ENCODE measurements at places on chromosomes 11 and 22. TPM values are rescaled to one million over a fixed set of nuclear protein-coding genes. Genes with fewer than 3 reads are reported as not detected.

The FGF19 gene
- total RNA-seq: not detected

The IL17REL gene
- not detected for total RNA-seq

The SCGB1A1 gene
- not detected for total RNA-seq

The OR5B2 gene
- total RNA-seq: not detected

The OOSP4B gene
- total RNA-seq: not detected

The ARHGEF17 gene
- total RNA-seq: 13.0 TPM

The ELP4 gene
- 12.6 TPM for total RNA-seq

The CENPM gene
- 1.2 TPM for total RNA-seq

The OR52I2 gene
- total RNA-seq: not detected

The HEPHL1 gene
- 10.3 TPM for total RNA-seq

The OR2AT4 gene
- total RNA-seq: not detected

The OR51L1 gene
- total RNA-seq: not detected

The MS4A4A gene
- not detected for total RNA-seq

The FREY1 gene
- total RNA-seq: 1.4 TPM

The PARVB gene
- total RNA-seq: 17.9 TPM

The MS4A15 gene
- not detected for total RNA-seq

The DRICH1 gene
- total RNA-seq: not detected

The TMEM151A gene
- total RNA-seq: under 0.01 TPM

The SDHD gene
- total RNA-seq: 215 TPM

The POU2AF2 gene
- total RNA-seq: not detected

The PRG3 gene
- total RNA-seq: not detected

The C11orf42 gene
- total RNA-seq: not detected

The CECR2 gene
- total RNA-seq: 0.07 TPM

The CARD16 gene
- 13.2 TPM for total RNA-seq

The SOX10 gene
- total RNA-seq: not detected

The C11orf52 gene
- 1.0 TPM for total RNA-seq

The SAA1 gene
- 10.3 TPM for total RNA-seq

The F2 gene
- total RNA-seq: under 0.01 TPM

The MYBPC3 gene
- not detected for total RNA-seq

The CRYBB3 gene
- not detected for total RNA-seq

The CDON gene
- total RNA-seq: 5.3 TPM

The FXYD6 gene
- not detected for total RNA-seq

The SERPINH1 gene
- 71.4 TPM for total RNA-seq

The ANKRD49 gene
- 20.5 TPM for total RNA-seq

The TSPAN18 gene
- total RNA-seq: 0.07 TPM

The OR52L1 gene
- total RNA-seq: not detected

The PANX3 gene
- total RNA-seq: not detected

The WNT7B gene
- total RNA-seq: 47.1 TPM

The DDX6 gene
- 123 TPM for total RNA-seq

The GAB2 gene
- 5.1 TPM for total RNA-seq

The GLYATL2 gene
- under 0.01 TPM for total RNA-seq

The ZNF280B gene
- total RNA-seq: 0.64 TPM

The VSIG10L2 gene
- total RNA-seq: 0.14 TPM

The CDC45 gene
- total RNA-seq: 0.21 TPM

The SIK3 gene
- 7.9 TPM for total RNA-seq

The THYN1 gene
- total RNA-seq: 53.8 TPM

The APOA4 gene
- not detected for total RNA-seq

The MMP13 gene
- total RNA-seq: 0.07 TPM
